ENCODE measurements at places on chromosomes 4 and X. TPM values are rescaled to one million over a fixed set of nuclear protein-coding genes. Genes with fewer than 3 reads are reported as not detected.

Gene PAGE2B
- total RNA-seq: not detected

Gene PLP2
- 241 TPM for total RNA-seq

Gene CCDC149
- 24.6 TPM for total RNA-seq

Gene RP2
- total RNA-seq: 16.1 TPM

Gene PPBP
- 2.6 TPM for total RNA-seq

Gene PRR32
- total RNA-seq: not detected

Gene POF1B
- 1.6 TPM for total RNA-seq

Gene GPR78
- 0.67 TPM for total RNA-seq

Gene GABRG1
- total RNA-seq: not detected

Gene JADE3
- 8.3 TPM for total RNA-seq

Gene DOCK11
- 36.8 TPM for total RNA-seq

Gene TLR10
- total RNA-seq: 3.0 TPM

Gene HGFAC
- total RNA-seq: 0.32 TPM

Gene NOX1
- not detected for total RNA-seq

Gene GPR119
- not detected for total RNA-seq

Gene NHSL2
- 9.2 TPM for total RNA-seq

Gene SERTM2
- 0.50 TPM for total RNA-seq

Gene UGT2B15
- total RNA-seq: not detected

Gene RAB39B
- total RNA-seq: 0.67 TPM

Gene GAB3
- 6.6 TPM for total RNA-seq

Gene ARAP2
- total RNA-seq: 25.4 TPM

Gene YIPF6
- 50.0 TPM for total RNA-seq

Gene CHIC2
- 22.3 TPM for total RNA-seq

Gene ATP2B3
- not detected for total RNA-seq

Gene TMEM154
- 21.9 TPM for total RNA-seq

Gene GPR50
- total RNA-seq: not detected

Gene FHDC1
- total RNA-seq: 22.4 TPM

Gene MTTP
- 0.92 TPM for total RNA-seq

Gene RAB9B
- 1.6 TPM for total RNA-seq

Gene CTAG2
- not detected for total RNA-seq

Gene CXorf49
- not detected for total RNA-seq

Gene MTMR8
- total RNA-seq: 2.5 TPM
